Motor neuron (in vitro differentiated cells): ENCODE measurements at places on chromosomes 7 and 10. TPM values are rescaled to one million over a fixed set of nuclear protein-coding genes. Genes with fewer than 3 reads are reported as not detected.

Gene SPDYE1
- 0.22 and 0.50 TPM in 2 replicates for total RNA-seq

Gene PRKCQ
- 1.4 and 1.5 TPM in 2 replicates for total RNA-seq

Gene SNCG
- 946 and 989 TPM in 2 replicates for total RNA-seq

Gene HGF
- total RNA-seq, result 0.57 and 0.92 TPM in 2 replicates

Gene SPDYE9
- total RNA-seq, result 3.6 and 4.4 TPM in 2 replicates

Gene TMEM225B
- 1.9 and 2.0 TPM in 2 replicates for total RNA-seq

Gene ADD3
- total RNA-seq, result 28.5 and 28.9 TPM in 2 replicates

Gene STOX1
- total RNA-seq, result 24.7 and 25.6 TPM in 2 replicates

Gene NPC1L1
- 0.05 and 0.19 TPM in 2 replicates for total RNA-seq

Gene NKX1-2
- 0.05 and 0.09 TPM in 2 replicates for total RNA-seq

Gene ITGA8
- total RNA-seq, result 19.0 and 20.7 TPM in 2 replicates

Gene FAM221A
- total RNA-seq, result 1.8 and 2.3 TPM in 2 replicates

Gene SORBS1
- total RNA-seq, result 26.3 and 27.4 TPM in 2 replicates

Gene RBP3
- total RNA-seq, result 0.04 and 0.05 TPM in 2 replicates

Gene CALY
- 12.0 and 14.9 TPM in 2 replicates for total RNA-seq

Gene SAMD9L
- total RNA-seq, result 6.4 and 9.5 TPM in 2 replicates

Gene CTAGE4
- 0.19 TPM in 1 of 2 replicates, not detected in the other for total RNA-seq

Gene TMEM273
- total RNA-seq, result 0.16 and 0.27 TPM in 2 replicates

Gene PLEKHS1
- total RNA-seq, result not detected in 2 replicates
